Left ventricle myocardium inferior (tissue), 1 donor: ENCODE measurements at places on chromosomes 2 and 18. TPM values are rescaled to one million over a fixed set of nuclear protein-coding genes. Genes with fewer than 3 reads are reported as not detected.

GRCh38 chr18:44878335-44878734, 197.6 kb downstream of the SETBP1 start:
- H3K27ac ChIP-seq, result no peak overlapping the region
- DNase-seq, result no peak
- no peaks in the 10 kb centered on the region for H3K36me3 ChIP-seq
- H3K4me1 ChIP-seq, result peaks cover 23% of the 10 kb centered on the region

- H3K4me1 ChIP-seq, result no peaks in the 10 kb centered on the region
- DNase-seq, result no peak
- no peak overlapping the region for H3K27ac ChIP-seq
- no peaks in the 10 kb centered on the region for H3K27me3 ChIP-seq
Measured at GRCh38 chr2:58182527-58182926, 58.6 kb downstream of the FANCL start.

DNA sequence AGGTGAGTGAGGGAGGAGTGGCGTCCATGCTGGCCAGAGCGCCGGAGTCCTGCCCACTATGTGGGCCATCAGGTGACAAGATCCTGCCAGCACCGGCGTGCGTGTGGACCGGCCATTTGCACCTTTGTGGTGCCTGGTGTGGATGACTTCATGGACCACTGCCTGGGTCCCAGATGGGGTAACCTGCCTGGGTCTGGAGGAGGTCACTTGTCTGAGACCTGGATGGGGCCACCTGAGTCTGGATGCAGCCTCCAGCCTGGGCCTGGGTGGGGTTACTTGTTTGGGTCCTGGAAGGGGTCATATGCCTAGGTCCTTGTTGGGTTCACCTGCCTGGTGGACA, 299.6 kb downstream of the NDUFA10 start:
- H3K27me3 ChIP-seq, result peaks cover 57% of the 10 kb centered on the region
- no peak overlapping the region for H3K4me3 ChIP-seq
- no peak overlapping the region for H3K27ac ChIP-seq
- no peaks in the 10 kb centered on the region for H3K4me1 ChIP-seq

DNA sequence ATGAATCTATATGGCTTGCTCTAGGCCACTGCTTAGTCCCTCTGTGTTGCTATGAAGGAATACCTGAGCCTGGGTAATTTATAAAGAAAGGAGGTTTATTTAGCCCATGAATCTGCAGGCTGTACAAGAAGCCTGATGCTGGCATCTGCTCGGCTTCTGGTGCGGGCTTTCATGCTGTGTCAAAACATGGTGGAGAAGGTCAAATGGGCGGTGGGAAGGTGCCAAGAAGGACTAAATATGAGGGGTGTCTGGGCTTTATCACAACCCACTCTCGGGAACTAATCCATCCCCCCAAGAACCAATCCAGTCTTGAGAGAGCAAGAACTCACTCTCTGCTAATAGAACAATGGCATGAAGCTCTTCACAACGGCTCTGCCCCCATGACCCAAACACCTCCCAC, 481.6 kb downstream of the EIPR1 start:
- DNase-seq, result no peak
- no peaks in the 10 kb centered on the region for H3K4me1 ChIP-seq

DNA sequence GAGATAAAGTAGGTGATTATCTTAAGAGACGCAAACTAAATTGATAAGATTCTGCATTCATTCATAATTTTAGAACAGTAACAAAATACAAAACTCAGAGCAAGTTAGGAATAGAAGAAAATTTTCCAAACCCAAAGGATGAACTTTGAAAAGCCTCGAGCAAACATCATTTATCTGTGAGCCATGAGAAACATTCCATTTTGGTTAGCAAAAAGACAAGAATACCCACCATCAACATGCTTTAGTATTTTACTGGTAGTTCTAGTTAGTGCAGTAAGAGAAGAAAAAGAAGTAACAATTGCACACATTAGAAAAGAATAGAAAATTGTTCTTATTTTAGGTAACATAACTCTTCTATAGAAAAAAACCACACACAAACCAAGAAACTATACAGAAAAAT, 291.3 kb upstream of the TCF4 start:
- DNase-seq, result no peak
- H3K27me3 ChIP-seq, result no peaks in the 10 kb centered on the region
- H3K4me1 ChIP-seq, result peaks cover 13% of the 10 kb centered on the region
- no peaks in the 10 kb centered on the region for H3K36me3 ChIP-seq

- no peaks in the 10 kb centered on the region for H3K27me3 ChIP-seq
- no peak for DNase-seq
- H3K36me3 ChIP-seq, result no peaks in the 10 kb centered on the region
- H3K27ac ChIP-seq, result no peak overlapping the region
- H3K4me3 ChIP-seq, result no peak overlapping the region
Measured at GRCh38 chr2:236775511-236775910, 205.9 kb downstream of the ACKR3 start.

DNA sequence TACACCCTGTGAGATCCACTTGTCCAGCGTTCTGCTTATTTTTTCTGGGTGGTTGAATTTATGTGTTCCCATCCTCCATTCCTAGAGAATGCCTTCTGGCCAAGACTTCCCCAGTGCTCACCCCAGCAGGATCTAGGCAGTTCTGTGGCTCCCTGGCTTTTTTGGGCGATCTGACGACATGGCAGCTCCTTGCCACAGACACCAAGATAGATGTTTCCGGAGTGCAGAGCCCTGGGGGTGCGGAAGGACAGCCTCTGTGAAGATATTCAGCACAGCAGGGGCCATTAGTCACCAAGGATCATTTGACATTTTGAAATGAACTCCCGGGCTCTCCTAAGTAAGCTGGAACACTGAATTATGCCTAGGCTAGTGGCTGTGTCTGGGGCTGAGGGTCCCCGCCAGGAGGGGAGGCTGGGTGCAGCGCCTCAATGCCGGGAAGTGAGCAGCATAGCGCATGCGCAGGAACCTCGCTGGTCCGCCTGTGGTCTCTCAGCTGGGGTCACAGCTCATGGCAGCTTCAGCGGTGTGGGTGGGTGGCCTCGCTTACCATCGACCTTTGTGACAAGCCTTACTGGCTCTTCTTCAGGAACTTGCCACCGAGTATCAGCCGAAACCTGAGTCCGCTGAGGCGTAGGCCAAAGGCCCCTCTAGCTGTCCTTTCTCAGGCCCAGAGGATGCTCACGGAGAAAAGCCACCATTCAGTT, 60.3 kb downstream of the MEX3C start:
- peaks cover 3% of the 10 kb centered on the region for H3K27me3 ChIP-seq
- H3K36me3 ChIP-seq, result no peaks in the 10 kb centered on the region
- no peaks in the 10 kb centered on the region for H3K4me1 ChIP-seq
- no peak overlapping the region for H3K27ac ChIP-seq
- DNase-seq, result no peak
- H3K4me3 ChIP-seq, result no peak overlapping the region

DNA sequence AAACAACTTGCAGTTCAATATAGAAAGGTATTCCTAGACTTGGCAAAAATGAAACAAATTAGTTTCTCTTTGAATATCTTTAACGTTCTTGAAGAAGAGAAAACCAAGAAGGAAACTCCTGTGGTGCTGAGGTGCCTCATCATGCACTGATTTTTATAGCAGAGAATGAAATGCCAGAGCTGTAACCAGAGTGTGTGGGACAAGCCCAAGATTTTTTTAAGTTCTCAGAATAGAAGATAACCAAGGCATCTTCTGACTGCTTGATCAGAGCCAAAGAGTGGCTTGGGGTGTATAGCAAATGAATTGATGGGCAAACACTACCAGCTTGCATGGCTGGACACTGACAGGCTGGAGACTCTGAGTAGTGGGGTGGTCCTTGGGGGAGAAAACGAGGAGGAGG, 7.9 kb downstream of the FHOD3 start:
- no peak for DNase-seq
- H3K4me1 ChIP-seq, result peaks cover 98% of the 10 kb centered on the region
- H3K36me3 ChIP-seq, result no peaks in the 10 kb centered on the region
- peak overlapping the region; percentile 18 for H3K27ac ChIP-seq

GRCh38 chr18:10032331-10033015, 118.7 kb downstream of the VAPA start:
- DNase-seq, result no peak
- H3K4me1 ChIP-seq, result peaks cover 14% of the 10 kb centered on the region
- H3K27me3 ChIP-seq, result no peaks in the 10 kb centered on the region
- no peaks in the 10 kb centered on the region for H3K36me3 ChIP-seq

- H3K27ac ChIP-seq, result no peak overlapping the region
- no peak overlapping the region for H3K4me3 ChIP-seq
Measured at GRCh38 chr18:3794537-3795348, 344.8 kb downstream of the TGIF1 start.

DNA sequence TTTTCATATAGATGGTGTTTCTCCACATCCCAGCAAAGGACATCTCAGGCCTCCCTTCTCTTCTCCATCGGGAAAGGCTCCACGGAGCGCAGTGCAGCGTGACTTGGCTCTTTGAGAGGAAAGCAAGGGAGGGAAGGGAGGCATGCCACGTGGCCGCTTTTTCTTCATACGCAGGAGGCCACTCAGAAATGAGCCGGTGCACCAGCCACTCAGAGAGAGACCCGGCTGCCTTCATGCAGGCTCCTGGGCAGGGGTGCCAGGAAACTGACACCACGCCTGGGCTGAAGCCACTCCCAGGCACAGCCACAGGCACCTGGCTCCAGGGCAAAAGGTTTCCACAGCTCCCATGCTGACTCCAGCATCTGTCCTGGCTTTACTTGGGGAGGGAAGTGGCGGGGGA, 11.1 kb upstream of the LOXHD1 start:
- peaks cover 4% of the 10 kb centered on the region for H3K27me3 ChIP-seq
- H3K4me1 ChIP-seq, result no peaks in the 10 kb centered on the region

DNA sequence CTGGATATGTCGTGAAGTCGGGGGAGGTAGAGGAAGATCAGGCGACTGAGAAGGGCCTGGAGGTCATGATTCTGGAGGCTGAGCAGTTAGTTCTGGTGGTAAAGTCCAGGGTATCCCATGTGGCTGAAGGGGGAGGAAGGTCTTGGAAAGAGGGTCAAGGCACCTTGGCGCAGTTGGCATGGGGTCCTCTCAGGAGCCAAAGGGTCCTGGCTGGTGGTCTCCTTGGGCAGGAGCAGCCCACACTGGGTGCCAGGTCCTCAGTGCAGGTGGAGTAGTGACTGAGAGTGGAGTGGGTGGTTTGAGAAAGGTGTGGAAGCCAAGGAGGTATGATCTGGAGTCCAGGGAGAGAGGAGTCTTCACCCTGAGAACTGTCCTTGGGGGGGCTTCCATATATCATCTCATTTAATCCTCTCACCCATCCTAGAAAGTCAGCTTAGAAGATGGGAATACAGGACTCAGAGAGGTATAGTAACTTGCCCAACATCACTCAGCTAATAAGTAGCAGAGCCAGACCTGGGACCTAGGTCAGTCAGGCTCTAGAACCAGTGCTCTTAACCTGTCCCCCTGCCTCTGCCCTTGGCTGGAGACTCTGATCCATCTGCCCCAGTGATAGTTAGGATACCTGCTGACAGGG, 24.5 kb downstream of the FBXO41 start:
- H3K4me1 ChIP-seq, result no peaks in the 10 kb centered on the region
- no peak for DNase-seq
- H3K27ac ChIP-seq, result no peak overlapping the region
- H3K36me3 ChIP-seq, result peaks cover 3% of the 10 kb centered on the region

- no peaks in the 10 kb centered on the region for H3K36me3 ChIP-seq
- no peak overlapping the region for H3K27ac ChIP-seq
- DNase-seq, result no peak
- H3K4me3 ChIP-seq, result no peak overlapping the region
- H3K4me1 ChIP-seq, result peaks cover 32% of the 10 kb centered on the region
- H3K27me3 ChIP-seq, result no peaks in the 10 kb centered on the region
Measured at GRCh38 chr2:192004188-192004963, 157.5 kb upstream of the CAVIN2 start.

- H3K4me3 ChIP-seq, result no peak overlapping the region
- no peak for DNase-seq
- no peak overlapping the region for H3K27ac ChIP-seq
- H3K36me3 ChIP-seq, result no peaks in the 10 kb centered on the region
- no peaks in the 10 kb centered on the region for H3K27me3 ChIP-seq
Measured at GRCh38 chr2:47201224-47201623, 46.1 kb upstream of the STPG4 start.

DNA sequence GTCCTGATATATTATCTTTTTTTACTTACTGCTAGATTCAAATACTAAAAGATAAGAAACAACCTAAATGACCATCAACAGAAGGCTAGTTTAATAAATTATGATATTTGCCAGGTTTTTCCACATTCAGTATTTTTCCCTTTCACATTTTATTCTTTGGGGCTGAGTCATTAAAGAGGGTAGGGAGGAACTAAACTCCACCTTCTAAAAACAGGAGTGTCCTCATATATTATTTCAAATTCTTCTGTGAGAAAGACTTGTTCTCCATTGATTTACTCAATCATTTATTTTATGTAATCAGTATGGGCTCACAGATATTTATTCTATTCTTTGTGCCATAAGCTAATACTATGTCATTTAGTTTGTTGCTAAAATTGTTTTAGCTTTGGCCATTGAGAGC, 9.0 kb downstream of the HDHD2 start:
- peaks cover 49% of the 10 kb centered on the region for H3K4me1 ChIP-seq
- H3K27me3 ChIP-seq, result no peaks in the 10 kb centered on the region
- H3K36me3 ChIP-seq, result peaks cover 10% of the 10 kb centered on the region
- no peak for DNase-seq
- no peak overlapping the region for H3K4me3 ChIP-seq

DNA sequence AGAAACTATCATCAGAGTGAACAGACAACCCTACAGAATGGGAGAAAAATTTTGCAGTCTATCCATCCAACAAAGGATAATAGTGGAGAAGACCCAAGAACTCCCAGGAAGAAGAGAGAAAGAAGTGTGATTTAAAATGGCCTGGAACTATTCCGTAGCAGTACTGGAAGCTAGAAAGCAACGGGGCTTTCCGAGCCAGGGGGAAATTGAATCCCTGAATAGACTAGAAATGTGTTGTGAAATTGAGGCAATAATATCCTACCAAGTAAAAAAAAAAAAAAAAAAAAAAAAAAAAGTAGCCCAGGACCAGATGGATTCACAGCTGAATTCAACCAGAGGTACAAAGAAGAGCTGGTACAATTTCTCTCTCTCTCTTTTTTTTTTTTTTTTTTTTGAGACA, 69.3 kb downstream of the FARP2 start:
- no peak overlapping the region for H3K4me3 ChIP-seq
- no peaks in the 10 kb centered on the region for H3K4me1 ChIP-seq
- no peaks in the 10 kb centered on the region for H3K27me3 ChIP-seq
- no peak overlapping the region for H3K27ac ChIP-seq
- peaks cover 55% of the 10 kb centered on the region for H3K36me3 ChIP-seq

- no peak overlapping the region for H3K4me3 ChIP-seq
- H3K27ac ChIP-seq, result peak overlapping the region; percentile 59
- no peak for DNase-seq
- H3K27me3 ChIP-seq, result no peaks in the 10 kb centered on the region
Measured at GRCh38 chr18:9848170-9848879, 37.4 kb upstream of the TXNDC2 start.

GRCh38 chr2:21261591-21261990, 137.8 kb downstream of the TDRD15 start:
- DNase-seq, result no peak
- peak overlapping the region; percentile 38 for H3K27ac ChIP-seq
- no peaks in the 10 kb centered on the region for H3K27me3 ChIP-seq

The NTSR2 gene
- total RNA-seq, result not detected

The INPP5D gene
- total RNA-seq, result 4.9 TPM

The CD8B2 gene
- total RNA-seq, result not detected

The REEP1 gene
- 30.2 TPM for total RNA-seq

The CD8B gene
- 0.22 TPM for total RNA-seq

The SLC11A1 gene
- 6.4 TPM for total RNA-seq

The ALPP gene
- total RNA-seq, result not detected
